ENCODE measurements at places on chromosomes 2 and 18.
A peak's percentile ranks its signal among the peaks of the same experiment; 100 is the strongest.

DNA sequence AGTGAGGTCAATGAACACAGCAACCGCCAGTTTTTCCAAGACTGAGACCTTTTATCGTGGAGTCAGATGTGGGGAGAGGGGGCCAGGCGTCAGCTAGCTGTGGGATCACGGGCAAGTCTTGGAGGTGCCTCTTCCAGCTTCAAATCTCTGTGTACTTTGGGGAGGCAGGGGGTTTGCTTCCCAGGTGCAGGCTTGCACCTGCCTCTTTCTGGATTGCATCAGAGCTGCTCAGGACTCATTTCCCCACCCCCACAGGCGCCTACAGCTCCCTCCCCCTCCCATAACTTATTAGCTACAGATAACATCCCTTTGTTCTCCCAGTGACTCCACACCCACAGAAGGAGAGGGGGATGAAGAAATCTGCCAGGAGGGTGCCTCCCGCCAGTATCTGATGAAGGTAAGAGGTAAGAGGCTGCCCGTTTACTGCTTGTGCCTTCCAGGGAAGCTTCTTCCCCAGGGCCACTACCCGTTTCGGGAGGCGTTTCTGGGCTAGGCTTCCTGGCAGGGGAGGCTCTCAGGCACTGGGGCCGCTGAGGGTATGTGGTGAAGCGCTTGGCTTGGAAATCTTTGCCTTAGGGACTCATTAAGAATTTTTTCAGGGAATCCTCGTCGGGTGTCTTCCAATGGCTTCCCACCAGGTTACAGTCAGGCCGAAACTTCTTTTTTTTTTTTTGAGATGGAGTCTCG lies 18.8 kb upstream of the MRPL33 start:
- DNase-seq = peak; percentile 16

- DNase-seq = no peak
Observed at GRCh38 chr18:11339188-11339775, 189.9 kb upstream of the PIEZO2 start.

- peak; percentile 16 for DNase-seq
Observed at GRCh38 chr18:44541781-44542180, 138.9 kb upstream of the SETBP1 start.

DNA sequence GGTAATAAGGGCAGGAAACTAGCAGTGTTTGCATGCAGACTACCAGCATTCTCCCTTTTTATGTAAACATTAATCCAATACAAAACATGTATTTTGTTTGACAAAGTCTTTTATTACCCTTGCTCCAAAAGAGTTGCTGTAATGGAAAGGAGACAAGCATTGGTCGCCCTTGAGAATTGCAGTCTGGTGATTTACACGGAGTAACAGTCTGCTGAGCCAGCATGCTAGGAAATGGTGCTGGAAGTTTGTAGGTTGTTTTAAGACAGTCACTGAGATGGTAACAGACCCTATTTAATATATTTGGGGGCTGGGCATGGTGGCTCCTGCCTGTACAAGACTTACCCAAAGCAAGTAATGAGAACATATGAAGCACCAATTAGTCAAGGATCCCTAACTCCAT lies 2.8 kb upstream of the PRKCE start:
- DNase-seq = no peak

GRCh38 chr2:152127628-152128027 lies 28.8 kb upstream of the CACNB4 start:
- no peak for DNase-seq

DNA sequence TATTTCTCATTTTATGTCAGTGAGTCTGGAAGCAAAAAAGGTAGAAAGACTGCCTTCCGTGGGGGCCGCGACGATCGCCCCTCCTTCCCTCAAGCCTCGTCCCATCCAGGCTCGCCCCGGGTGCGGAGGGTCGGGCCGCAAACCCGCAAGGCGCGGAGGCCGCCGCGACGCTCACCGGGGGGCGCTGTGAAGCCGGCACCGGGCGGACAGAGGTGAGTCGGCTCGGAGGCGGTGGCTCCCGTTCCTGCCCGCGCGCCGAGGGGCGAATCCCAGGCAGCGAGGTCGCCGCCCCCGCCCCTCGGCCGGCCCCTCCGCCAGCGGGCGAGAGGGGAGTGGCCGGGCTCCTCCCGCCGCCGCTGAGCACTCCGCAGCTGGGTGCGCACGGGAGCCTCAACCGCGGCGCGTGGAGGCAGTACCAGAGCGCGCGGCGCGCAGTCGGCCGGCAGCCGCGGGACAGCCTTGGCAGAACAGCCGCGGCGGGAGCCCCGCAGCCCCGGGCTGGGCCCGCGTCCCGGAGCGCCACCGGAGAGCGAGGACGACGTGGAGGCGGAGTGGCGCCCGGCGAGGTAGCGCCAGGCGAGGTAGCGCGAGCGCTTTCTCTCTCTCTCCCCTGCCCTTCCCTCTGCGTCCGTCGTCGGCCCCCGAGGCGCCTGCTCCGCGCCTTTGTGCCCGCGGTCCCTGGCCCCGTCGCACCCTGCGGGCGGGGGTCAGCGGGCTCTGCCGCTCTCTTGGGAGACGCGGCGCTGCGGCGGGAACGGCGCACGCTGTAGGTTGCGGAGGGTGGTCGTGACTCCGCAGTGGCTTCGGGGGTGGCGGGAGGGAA lies at the start of gene MYO1B:
Gene MYO1B, plus strand, starts transcription at position 359 of the 823 bp plus-strand sequence. CDS start 31,492 bp downstream, outside the sequence.
- peak; percentile 16 for DNase-seq

- no peak for DNase-seq
Observed at GRCh38 chr2:236743039-236743920, 173.7 kb downstream of the ACKR3 start.

All from NCI-H2029 treated with DMSO at 0.1 percent for 48 hours (cell line).